ENCODE measurements at places on chromosomes 2 and 18.

GRCh38 chr18:44107187-44107586, 573.5 kb upstream of the SETBP1 start:
- peak; percentile 3 for DNase-seq

GRCh38 chr2:78201064-78201575, 678.9 kb upstream of the LRRTM4 start:
- DNase-seq, result no peak

- DNase-seq, result no peak
Observed at GRCh38 chr2:61969376-61969775, 63.9 kb downstream of the COMMD1 start.

DNA sequence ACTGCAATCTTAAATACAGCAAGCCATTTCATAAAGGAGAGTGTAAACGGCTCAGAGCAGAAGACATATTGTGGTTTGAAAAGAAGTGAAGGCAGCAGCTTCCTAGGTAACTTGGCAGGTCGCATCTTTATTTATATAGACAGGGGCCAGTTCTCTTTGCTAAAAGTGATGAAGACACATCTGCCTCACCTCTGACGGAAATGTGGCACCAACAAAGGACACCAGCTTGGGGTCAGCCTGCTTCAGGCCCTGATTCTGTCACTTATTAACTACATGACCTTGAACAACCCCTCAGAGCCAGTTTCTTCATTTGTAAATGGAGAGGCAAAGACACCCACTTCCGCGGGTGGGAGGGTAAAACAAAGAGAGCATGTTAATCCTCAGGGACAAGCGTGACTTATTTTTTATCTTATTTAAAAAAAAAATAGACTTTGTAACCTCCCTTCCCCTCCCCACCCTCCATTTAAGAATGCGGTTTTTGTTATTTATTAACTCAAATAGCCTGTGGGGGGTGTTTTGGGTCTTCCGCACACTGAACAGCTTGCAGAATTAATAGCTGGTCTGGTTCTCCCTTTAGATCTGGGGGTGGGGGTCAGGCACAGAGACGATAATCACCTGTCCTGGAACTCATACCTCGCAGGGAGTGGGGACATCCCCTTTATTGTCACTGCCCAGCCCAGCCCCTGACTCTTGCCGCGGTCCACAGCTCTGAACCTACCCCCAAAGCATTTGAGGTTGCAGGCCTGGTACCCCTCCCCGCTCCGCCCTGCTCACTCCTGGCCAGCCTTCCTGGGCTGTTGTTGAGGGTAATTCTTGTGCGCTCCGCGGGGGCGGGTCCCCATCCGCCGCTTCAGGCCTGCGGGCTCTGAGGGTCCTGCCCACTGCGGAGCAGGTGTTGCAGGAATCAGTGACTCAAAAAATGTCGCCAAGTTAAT, 64.2 kb upstream of the TMEM17 start:
- DNase-seq, result no peak

GRCh38 chr2:120954939-120955338, 219.3 kb downstream of the GLI2 start:
- no peak for DNase-seq

GRCh38 chr2:41337956-41338355, 709.9 kb upstream of the PKDCC start:
- DNase-seq, result no peak

DNA sequence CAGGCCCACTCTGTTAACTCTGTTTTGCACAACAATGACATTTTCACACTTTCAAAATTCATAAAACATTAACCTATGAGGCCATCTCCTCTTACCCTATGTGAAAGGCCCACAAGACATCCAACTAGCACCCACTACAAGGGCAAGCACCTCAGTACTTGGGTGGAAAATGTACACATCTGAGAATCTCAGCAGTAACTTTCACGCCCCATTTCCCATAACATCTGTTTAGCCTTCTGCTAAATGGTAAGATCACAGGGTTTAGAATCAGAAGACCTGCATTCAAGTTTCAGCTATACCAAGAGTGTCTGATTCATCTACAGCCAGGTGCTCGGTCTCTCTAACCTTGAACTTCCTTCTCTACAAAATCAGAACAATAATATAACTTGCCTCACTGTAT, 89.2 kb downstream of the SP100 start:
- no peak for DNase-seq

DNA sequence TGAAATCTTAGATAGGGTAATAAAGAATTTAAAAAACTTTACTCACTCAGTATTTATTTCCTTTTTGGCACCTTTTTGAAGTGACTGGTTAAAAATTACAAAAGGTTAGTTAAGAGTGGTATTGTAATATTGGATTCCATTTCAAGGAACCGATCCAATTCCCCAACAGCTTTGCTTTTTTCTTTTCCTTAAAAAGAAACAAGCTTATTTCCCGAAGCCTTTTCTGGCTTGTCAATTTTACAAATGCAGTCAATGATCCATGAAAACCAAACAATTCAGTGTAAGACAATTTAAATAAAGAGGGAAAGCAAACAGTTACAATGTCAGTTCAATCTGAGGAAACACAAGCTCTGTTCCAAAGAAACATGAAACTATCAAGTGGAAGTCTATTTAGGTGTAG, 200.2 kb downstream of the RIT2 start:
- DNase-seq, result no peak

- no peak for DNase-seq
Observed at GRCh38 chr2:38806015-38806732, 28.2 kb downstream of the GEMIN6 start.

- no peak for DNase-seq
Observed at GRCh38 chr18:79515944-79516351, 120.2 kb downstream of the NFATC1 start.

DNA sequence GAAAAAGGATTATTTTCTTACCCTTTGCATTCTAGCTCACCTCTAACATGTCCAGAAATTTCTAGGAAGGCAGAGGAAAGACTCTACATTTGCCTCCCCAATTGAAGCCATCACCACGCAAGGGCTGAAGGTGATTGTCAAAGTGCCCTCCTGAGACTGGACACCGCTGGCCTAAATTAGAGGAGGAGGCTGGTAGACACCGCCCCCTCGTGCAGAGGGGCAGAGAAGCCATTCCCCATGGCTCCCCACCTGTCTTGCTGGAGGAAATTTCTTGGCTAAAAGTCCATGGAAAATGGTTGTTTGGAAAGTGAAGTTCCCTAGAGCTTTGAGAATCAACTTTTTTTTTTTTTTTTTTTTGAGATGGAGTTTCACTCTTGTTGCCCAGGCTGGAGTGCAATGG, 31.3 kb upstream of the CREB1 start:
- DNase-seq, result no peak

GRCh38 chr2:70089983-70090525, 2.8 kb downstream of the PCBP1 start:
- no peak for DNase-seq

- DNase-seq, result no peak
Observed at GRCh38 chr2:201913201-201913600, 106.9 kb downstream of the CDK15 start.

DNA sequence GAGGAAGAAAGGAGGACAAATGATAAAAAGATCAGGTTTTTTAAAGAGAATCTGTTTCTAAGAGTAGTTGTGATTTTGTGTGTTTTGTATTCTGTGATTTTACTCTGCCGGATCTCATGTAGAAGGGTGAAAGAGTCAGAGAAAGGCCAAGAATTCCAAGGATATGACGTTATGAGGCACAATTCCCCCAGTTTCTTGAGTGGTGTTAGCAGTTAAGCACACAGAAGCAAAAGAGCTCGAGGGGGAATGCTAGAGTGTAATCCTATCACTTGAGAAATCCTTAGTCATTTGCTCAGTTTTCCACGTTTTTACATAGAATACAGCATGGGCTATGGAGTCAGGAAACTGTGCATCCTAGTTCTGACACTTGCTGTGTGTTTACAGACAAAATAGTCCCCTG, 34.8 kb downstream of the METTL4 start:
- DNase-seq, result peak; percentile 72

DNA sequence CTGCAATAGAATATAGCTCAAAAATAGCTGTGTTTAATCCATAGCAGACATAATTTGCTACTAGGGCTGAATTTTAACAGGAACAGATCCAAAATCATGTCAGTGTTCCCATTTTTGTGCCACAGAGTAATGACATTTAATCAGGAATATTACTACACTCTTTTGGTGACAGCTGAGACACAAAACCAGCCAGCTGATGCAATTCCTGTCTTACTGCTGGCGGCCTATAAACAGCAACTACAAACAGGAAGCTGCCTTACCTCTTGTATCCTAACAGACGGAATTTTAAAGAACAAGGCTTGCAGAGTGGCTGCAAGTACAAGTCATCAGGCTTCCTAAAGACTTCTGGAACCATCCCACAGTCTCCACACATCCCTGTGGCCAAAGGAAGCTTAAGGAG, 218.1 kb downstream of the ZNF521 start:
- no peak for DNase-seq

GRCh38 chr2:231308631-231309428, 86.7 kb upstream of the B3GNT7 start:
- DNase-seq, result peak; percentile 45

- DNase-seq, result no peak
Observed at GRCh38 chr2:223786943-223787342, 50.4 kb downstream of the AP1S3 start.

DNA sequence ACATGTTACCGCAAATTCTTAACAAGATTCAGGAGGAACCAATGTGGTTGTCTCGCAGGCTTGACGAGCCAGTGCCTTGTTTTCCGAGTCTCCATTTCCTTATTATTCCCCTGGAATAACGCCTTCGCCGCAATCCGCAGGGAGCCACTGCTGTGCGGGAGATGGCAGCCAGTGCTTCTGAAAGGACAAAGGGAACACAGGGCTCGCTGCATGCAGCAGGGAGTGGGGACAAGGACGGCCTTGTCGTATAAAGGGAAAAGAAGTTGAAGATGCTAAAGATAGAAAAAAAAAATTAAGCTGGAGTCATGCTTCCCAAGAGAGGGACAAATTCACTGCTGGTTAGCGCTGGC, 221.4 kb downstream of the NDUFA10 start:
- no peak for DNase-seq

- no peak for DNase-seq
Observed at GRCh38 chr2:180979749-180980105, 678 bp upstream of the UBE2E3 start.

- DNase-seq, result no peak
Observed at GRCh38 chr2:203918264-203918663, 18.3 kb upstream of the ICOS start.

GRCh38 chr2:183185534-183185933, 61.3 kb downstream of the NUP35 start:
- DNase-seq, result no peak

DNA sequence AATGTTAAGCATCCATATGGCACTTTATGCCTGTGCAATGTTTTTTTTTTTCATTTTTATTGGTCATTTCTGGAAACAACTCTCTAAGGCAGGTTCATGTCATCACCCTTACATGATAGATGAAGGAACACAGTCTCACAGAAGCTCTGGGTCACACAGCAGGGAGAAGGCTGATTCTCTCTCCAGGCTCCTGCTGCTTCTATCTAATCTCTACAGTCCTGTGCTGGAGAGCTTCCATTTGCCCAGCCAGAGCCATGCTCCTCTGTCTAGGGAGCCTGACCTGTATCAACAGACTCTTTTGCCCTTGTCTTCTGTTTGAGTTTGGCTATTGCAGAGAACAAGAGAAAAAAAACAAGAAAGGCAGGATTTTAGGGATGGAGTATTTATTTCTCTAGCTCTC, 584.8 kb downstream of the MBD2 start:
- DNase-seq, result no peak

DNA sequence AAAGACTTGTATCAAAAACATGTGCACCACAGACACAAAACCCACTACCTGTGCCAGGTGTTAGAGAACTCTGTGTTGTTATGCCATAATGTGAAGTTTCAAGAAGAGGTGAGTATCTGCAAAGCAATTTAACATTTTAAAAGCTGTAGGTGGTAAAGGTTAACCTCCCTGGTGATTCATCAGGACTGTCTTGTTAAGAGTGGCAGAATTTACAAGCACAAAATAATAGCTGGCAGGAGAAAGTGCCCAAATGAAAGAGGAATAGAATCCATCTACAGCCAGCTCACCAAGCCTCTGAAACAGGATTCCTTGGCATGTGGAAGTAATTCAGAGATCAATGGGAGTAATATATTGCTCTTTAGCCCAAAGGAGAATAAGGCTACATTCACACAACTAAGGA, 230.7 kb downstream of the AFF3 start:
- no peak for DNase-seq

GRCh38 chr2:6452702-6453481, 412.8 kb downstream of the CMPK2 start:
- DNase-seq, result peak; percentile 33

GRCh38 chr2:31729442-31730092, 148.8 kb upstream of the SRD5A2 start:
- DNase-seq, result peak; percentile 6

GRCh38 chr2:30981096-30981495, 157.1 kb downstream of the GALNT14 start:
- peak; percentile 24 for DNase-seq

DNA sequence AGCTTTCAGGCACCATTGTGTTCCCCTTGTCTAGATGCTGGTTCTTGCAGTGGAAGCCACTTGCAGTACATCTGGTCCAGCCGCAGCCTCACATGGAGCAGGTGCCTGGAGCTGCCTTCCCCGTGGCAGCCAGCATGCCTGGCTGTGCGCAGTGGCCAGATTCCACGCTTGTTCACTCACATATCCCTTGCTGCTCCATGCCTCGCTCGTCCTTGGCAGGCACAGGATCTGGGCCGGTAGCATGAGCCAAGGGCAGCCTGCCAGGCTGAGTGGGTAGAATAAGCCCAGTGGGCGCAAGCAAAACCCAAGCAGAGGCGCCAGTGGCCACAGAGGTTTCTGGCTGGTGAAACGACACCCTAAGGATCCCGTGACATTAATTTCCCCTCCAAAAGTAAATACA, 20.6 kb downstream of the TMX3 start:
- no peak for DNase-seq

GRCh38 chr2:83742117-83742782, 716.8 kb downstream of the SUCLG1 start:
- DNase-seq, result peak; percentile 49

GRCh38 chr2:209960676-209961630, 41.5 kb upstream of the RPE start:
- peak; percentile 54 for DNase-seq

DNA sequence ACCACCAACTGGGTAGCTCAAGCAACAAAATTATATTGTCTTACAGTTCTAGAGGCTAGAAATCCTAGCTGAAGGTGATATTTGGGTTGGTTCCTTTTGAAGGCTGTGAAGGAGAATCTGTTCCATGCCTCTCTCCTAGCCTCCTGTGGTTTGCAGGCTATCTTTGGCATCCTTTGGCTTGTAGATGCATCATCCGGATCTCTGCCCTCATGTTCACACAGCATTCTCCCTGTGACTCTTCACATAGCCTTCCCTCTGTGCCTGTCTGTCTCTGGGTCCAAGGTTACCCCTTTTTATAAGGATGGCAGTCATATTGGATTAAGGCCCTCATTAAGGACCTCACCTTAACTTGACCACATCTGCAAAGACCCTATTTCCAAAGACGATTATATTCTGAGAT, 78.6 kb upstream of the MAP3K20 start:
- peak; percentile 20 for DNase-seq

GRCh38 chr2:35852-36251, 10.5 kb downstream of the FAM110C start:
- no peak for DNase-seq

DNA sequence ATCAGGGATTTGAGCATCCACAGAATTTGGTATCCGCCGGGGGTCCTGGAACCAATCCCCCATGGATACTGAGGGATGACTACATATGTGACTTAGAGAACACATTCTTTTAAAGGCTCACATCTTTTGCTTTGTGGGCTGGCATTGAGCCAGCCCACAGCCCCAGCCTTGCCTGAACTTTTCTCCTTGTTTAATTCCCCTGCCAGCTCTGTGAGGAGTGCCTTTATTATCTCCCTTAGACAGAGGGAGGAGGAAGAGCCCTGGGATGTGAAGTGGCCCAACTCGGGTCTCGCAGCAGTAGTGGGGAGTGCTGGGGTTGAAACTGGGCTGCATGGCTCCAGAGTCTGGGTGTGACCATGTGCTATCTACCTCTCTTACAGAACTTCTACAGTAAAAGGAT, 7.6 kb downstream of the TTC39C start:
- DNase-seq, result peak; percentile 79
